ENCODE measurements at places on chromosomes 11 and 22.

DNA sequence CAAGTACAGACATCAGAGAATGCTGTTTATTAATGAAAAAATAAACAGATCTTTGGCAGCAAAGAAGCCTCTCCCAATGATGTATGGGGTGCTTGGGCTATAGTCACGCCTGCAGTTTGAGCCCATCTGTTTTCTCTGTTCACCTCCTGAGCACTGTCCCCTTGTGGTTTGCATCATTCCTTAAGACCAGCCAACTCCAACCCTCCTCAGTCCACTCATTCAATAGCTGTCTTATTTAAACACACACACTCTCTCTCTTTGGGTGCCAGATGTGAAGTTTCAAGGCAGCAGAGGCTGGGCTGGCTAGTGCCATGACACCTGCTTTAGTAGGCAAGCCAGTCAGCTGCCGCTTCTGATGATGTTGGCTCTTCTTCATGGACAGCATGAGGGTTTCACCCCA, 58.1 kb downstream of the POLD3 start:
- DNase-seq, result no peak

GRCh38 chr11:6127881-6128280, 20.4 kb downstream of the OR56B4 start:
- DNase-seq, result no peak

DNA sequence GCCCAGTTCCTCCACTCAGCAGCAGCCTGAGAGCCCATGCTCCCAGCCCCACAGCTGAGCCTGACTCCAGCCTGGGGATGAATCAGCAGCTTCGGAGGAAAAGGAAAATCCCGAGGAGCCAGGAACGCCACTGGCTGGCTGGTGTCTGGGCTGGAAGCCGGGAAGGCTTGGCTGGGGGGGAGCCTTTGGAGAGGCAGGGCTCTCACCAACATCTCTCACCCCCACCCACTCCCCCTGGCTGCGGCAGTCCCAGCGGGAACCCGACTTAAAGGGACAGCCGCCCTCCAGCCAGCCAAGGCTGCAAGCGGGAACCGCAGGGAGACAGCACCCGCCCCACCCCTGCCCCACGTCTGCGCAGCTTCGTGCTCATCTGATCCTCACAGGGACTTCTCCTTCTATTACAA, 28.4 kb downstream of the KIAA0930 start:
- no peak for DNase-seq

- no peak for DNase-seq
Observed at GRCh38 chr11:108985945-108986279, 321.0 kb downstream of the DDX10 start.

DNA sequence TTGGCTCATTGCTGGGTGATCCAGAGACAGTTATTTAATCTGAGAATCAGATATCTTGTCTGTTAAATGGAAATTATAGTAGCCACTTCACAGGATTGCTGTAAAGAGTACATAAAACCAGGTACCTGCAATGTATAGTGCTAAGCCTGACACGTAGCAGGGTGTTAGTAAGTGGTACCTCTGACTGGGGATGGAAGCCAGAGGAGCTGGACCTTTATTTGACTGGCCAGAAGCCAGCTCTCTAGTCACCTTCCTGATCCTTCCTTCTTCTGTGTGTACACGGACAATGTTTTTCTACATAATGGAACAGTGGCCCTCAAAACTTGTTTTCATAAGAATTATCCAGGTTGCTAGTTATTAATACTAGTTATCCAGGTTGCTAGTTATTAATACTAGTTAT, 25.5 kb upstream of the EHF start:
- DNase-seq, result no peak

- DNase-seq, result no peak
Observed at GRCh38 chr11:101305496-101305895, 175.9 kb upstream of the PGR start.

DNA sequence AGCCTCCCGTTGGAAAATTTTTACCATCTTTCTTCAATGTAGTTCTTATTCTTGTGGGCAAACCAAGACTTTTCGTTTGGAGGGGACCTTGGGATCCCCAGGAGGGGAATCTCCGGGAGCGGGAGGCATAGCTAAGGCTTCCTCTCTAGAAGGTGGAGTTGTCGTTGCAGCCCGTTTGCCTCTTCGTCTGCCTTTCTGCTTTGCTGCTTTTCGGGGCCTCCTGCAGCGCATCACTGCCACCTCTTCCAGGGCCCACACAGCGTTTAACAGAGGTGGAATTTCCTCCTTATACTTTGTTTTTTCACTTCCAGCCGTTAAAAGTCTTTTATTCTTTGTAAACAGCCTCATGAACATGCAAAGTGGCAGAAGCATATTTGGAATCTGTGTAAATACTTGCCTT, 3.5 kb upstream of the IFITM3 start:
- DNase-seq, result no peak

- DNase-seq, result no peak
Observed at GRCh38 chr11:20596205-20597153, 2.9 kb upstream of the SLC6A5 start.

DNA sequence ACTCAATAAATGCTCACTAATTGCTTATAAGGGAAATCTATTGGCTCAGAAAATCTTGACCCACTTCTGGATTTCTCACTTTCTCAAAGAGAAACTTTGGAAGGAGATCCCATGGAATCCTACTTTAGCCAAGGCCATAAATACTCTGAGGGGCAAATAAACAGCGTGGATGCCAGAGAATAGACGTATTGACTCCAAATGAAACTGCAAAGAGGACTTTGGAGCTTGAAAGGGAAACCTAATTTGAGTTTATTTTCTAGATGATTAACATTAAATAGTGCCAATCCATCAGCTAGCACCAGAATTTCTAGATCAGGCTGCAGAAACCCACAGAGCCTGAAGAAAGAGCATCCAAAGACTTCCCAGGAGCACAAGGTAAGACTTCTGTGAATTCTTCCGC, at the start of gene MS4A18:
Gene MS4A18 (plus strand): TSS at position 301 of the 400 bp plus-strand sequence.
- no peak for DNase-seq

- no peak for DNase-seq
Observed at GRCh38 chr11:69917529-69917928, 98.3 kb upstream of the FGF3 start.

DNA sequence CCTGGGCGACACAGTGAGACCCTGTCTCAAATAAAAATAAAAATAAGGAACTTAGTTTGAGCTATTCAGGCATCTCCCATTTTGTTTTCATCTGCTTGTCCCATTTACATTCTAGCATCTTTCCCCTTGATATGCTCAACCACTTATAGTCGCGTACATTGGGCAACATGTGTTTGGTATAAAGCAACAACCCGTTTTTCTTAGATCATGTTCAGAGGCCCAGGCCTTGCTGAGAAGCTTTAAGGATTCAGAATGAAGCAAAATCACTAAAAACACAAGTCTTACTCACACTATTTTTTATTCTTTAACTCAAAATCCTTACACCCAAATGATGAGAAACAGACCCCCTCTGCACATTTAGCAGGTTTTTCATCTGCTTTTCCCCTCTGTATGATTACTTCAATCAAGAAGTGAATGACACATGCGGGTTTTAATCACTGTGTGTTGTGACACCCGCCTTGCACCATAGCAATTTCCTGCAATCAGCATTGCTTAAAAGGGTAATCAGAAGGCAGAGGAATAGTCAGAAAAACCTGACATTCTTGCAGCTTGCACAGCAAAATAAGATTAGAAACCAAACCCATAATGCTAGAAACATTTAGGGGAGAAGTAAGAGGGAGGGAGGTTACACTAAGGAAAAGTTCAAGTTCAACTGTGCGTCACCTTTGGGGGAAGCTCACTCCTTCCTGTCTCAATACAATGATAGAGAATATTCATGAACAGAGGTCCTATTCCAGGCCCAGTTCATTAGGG, 25.9 kb downstream of the ALG9 start:
- DNase-seq, result no peak

- DNase-seq, result no peak
Observed at GRCh38 chr11:62724171-62724570, 3.1 kb downstream of the HNRNPUL2 start.

Data from CMK (cell line).